ENCODE measurements at places on chromosomes 7 and 10. TPM values are rescaled to one million over a fixed set of nuclear protein-coding genes. Genes with fewer than 3 reads are reported as not detected.

Gene SPDYE5
- 0.09 TPM for total RNA-seq

Gene KIAA1549
- 0.25 TPM for total RNA-seq

Gene TMEM236
- total RNA-seq = 0.04 TPM

Gene SEMA3D
- total RNA-seq = 0.11 TPM

Gene WDFY4
- 0.29 TPM for total RNA-seq

Gene DPYSL4
- total RNA-seq = not detected

Gene MTPN
- total RNA-seq = 236 TPM

Gene SLC16A9
- total RNA-seq = 2.1 TPM

Gene SLC26A5
- not detected for total RNA-seq

Gene MDFIC
- 0.13 TPM for total RNA-seq

Gene ABCC2
- total RNA-seq = 0.11 TPM

Gene MTG1
- total RNA-seq = 18.2 TPM

Gene MXI1
- total RNA-seq = 16.4 TPM

Gene SLC39A12
- not detected for total RNA-seq

Gene INMT
- total RNA-seq = 0.11 TPM
